ENCODE measurements at places on chromosomes 5 and 9.

DNA sequence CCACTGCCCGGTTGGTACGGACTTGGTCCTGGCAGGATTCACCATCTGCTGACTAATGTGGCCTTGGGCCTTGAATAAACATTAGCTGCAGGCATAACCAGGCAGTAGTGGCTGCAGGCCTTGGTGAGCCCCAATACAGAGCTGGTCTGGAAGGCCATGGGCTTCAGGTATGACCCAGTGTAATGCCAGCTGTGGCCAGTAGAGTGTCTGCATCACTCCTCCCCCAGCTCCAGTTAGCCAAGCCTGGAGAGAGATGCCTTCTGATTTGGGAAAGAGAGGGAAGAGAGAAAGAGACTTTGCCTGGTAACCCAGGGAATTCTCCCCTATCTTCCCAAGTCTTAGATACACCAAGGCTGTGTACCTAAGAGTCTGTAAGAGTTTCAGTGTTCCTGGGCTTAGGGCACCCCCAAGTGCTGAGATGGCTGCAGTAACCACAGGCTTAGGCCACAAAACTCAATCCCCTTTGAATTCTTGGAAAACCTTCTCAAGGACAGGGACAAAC is 5.6 kb upstream of the C5 start:
- DNase-seq, result no peak

DNA sequence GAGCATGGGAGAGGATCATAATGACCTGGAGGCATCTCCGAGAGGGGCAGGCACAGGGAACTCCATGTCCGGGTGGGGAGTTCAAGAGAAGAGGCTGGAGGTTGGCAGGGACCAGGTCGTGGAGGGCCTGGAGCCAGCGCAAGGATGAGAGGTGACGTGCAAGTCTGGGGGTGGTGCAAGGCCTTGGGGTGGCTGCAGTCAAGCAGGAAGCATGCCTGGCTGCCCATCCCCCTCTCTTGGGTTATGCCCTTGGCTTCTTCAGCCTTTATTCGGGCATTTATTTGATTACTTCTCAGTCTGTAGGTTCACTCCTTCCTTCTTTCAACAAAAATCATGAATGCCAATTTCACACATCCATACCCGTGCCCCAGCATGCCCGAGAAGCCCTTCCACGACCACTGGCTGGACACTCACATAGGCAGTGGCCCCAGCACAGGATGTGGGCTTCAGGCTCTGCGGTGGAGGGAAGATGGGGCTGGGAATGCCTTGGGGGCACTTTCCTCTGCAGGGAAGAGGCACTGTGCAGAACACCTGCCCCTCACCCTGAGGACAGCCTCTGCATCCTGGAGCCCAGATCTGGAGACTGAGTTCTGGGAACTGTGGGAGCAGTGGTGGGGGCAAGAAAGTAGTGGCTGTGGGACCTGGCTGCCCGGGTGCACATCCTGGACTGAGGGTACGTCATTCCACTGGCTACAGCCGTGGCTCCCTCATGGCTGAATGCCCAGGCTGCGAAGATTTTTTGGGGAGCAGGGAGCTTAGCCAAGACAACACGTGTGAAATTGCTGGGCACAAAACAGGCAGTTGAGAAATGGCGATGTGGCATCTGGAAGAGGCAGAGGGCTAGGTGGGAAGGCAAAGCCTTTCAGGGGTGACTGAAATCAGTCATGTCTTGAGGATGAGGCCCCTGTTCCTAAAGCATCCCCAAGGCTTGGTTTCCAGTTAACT is 38.6 kb downstream of the CRB2 start:
- DNase-seq, result no peak

DNA sequence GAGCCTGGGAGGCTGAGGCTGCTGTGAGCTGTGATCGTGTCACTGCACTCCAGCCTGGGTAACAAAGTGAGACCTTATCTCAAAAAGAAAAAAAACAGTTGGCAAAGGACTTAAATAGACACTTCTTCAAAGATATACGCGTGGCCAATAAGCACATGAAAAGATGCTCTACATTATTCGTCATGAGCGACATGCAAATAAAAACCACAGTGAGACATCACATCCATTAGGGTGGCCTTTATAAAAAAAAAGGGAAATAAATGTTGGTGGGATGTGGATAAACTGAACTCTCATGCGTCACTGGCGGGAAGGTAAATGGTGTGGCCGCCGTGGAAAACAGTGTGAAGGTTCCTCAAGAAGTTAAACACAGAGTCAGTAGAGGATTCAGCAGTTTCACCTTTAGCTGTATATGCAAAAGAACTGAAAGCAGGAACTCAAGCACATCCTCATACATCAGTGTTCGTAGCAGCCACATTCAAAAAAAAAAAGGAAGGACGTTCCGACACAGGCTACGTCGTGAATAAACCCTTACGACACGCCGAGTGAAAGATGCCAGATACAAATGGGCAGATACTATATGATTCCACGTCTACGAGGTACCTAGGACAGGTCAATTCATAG is 24.5 kb upstream of the NRARP start:
- DNase-seq, result no peak

GRCh38 chr5:100270023-100270771 is 265.0 kb upstream of the FAM174A start:
- no peak for DNase-seq

- no peak for DNase-seq
Measured at GRCh38 chr9:16484744-16485143, 385.7 kb downstream of the BNC2 start.

DNA sequence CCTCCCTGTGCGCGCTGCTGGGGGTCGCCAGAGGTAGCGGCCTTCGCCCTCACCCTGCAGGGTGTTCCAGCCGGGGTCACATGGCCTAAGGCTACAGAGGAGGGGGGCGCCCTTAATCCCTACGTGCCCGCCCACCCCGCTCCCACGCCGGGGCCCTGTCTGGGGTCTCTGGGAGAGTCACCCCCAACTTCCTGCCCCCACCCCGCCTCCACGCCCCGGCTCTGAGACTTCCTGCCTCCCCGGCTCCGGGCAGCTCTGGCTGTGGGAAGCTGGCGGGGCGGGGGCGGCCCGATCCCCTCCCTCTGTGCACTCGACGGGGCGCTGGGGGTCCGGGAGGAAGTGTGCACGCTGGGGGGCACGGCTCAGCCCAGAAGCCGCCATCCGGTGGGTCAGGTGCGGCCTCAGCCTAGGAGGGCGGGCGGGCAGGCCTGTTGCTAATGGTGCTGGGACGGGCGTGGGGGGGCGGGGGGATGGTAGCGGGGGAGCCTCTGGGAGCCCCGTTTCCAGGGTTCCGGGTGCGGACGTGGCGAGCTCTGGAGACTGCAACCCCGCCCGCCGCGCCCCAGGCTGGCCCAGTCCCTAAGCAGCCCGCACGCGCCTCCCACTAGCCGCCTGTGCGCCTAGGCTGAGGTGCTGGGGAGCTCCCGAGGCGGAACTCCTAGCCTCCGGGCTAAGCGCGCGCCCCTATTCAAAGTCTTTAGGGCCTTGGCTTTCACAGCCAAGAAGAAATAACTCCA is 61.6 kb downstream of the CXXC5 start:
- DNase-seq, result no peak

DNA sequence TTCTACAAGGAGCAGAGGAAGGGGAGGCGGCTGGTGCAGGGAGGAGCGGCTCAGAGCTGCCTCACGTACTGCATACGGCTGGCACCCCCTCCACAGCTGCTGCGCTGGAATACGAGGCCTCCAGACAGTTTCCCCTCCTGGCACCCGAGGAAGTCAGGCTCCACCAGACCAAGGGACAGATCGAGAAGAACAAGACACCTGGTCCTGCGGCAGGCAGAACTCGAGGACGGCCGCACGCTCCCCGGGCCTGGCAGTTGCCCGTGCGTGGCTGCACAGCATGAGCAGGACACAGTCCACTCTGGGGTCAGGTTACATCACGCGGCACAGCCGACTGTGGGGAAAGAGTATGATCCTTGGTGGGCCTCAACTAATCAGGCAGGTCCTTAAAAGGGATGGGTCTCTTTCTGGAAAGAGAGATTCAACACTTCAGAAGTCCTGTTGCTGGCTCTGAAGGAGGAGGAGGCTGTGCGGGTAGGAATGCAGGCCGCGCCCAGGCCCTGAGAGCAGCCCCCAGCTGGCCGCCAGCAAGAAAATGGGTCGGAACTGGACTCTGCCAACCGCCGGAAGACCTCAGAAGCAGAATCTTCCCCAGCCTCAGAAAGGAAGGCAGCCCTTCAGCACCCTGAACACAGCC is 11.6 kb downstream of the UBAC1 start:
- no peak for DNase-seq

GRCh38 chr9:95732802-95733688 is 142.4 kb upstream of the ERCC6L2 start:
- DNase-seq, result no peak

GRCh38 chr5:157352756-157353340 is 86.9 kb downstream of the CYFIP2 start:
- no peak for DNase-seq

DNA sequence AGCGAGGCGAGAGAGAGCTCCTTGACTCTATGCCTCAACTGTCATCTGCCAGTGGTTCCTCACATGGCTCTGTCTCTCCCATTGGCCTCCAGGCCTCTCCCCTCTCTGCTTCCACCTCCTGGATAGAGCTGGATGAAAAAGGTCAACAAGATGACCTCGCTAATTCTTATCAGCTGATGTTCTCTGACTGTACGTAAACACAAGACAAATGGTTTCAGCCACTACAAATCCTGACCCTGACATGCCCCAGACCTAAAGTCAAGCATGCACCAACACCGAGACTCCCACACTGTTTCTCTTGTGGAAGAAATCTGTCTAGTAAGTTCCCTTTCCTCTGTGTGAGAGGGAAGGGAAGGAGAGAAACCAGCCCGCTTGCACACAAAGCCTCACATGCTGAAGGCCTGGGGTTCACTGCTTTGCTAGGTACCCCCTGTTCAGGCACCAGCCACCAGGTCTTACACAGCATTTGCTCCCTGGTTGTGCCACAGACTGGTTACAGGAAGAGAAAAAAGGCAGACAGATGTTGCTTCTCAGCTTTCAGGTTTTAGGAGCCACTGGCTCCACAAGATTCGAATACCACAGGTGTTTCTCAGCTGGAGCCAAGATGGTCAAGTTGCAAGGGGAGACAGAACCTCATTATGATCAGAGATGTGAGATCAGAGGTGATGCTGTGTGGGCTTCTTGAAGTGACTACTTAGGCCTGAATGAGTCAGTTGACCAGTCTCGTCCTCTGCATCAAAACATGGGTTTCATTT is 592.5 kb downstream of the CCDC171 start:
- DNase-seq, result no peak

DNA sequence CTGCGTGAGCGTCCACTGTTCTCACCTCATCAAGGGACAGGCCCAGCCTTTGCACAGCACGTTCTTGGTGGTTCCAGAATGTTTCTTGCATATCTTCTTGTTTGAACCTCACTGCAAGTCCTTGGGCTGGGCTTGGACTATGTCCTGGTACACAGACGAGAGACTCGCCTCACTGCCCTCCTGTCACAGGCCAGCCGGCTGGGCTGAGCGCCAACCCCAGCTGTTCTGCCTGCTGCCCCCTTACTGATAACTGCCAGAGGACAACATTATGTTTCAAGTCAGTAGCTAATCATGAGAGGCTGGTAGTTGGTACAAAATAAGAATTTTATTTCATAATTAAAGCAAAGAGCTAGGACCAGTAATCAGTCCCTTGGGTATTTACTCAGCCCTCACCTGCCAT is 52.8 kb upstream of the LRRTM2 start:
- no peak for DNase-seq

DNA sequence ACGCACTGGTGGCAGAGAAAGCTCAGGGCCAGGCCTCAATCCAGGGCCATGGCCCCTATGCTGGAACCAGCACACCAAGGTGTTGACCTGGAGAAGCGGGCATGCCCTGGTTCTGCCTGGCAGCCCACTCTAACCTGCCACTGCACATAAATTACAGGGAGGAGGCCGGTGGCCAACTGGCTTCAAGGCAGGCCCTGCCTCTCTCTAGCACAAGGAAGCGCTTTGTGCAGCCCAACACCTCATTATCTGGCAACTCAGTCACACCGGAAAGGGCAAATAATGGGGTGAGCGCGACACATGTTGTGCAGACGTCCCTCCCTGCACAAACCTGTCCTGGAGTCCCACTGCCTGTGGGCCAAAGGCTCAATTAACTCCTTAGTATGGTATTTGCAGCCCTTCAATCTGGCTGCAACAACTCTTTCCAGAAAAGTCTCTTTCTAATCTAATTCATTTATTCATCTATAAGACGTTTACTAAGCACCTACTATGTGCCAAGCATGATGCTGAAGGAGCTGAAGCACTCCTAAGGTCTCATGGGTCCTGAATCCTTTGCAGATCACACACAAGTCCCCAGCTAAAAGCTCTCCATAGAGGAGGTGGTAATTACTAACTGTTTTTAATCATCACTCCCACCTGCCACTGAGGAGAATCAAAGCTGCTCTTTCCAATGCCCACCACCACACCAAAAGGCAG is 24.9 kb downstream of the SHB start:
- DNase-seq, result no peak

DNA sequence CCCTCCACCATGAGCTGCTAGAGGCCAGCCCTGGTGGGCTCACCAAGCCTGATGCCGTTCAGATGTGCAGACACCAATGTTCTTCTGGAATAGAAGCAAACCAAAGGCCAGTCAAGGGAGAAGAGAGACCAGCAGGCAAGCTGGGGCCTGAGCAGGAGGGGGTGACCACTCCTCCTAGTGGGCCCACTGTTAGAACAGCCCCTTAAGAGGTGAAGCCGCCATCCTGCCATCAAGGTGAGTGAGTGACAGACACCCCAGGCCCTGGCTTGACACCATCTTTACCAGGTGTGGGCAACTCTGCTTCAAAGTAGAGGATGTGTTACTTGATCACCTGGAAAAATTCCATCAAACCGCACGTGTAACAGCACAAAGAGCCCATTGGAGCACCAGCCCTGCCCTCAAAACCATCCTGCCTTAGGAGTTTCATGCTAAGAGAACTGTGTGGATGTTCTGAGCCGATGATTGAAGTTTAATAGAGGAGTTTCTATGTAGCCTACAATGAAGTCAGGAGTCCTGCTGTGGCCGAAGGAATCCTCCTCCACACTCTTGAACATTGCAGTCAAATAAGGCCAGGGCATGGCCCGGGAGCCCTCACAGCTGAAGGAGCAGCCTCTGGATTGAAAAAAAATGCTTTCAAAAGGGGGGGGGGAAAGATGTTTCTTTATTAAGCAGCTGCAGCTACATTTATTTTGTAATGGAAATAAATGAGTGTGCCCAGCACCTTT is 20.8 kb downstream of the AMBP start:
- no peak for DNase-seq

- DNase-seq, result no peak
Measured at GRCh38 chr9:121160025-121160424, 41.6 kb downstream of the RAB14 start.

GRCh38 chr5:76682387-76682786 is 33.5 kb upstream of the F2R start:
- no peak for DNase-seq

DNA sequence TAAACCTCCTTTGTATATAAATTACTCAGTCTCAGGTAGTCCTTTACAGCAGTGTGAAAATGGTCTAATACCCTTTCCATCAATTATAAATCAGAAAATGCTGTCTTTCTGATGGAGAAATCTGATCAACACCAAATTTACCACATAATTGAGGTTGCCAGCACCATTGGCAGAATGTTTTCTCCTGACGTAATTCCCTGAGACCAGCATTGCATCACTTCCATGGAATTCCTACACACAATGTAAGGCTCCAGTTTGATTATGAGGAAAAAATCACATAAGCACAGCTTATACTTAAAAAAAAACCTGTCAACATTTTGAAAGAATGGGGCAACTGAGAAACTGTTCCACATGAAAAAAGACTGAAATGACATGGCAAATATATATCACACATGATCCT is 618.7 kb upstream of the CDH6 start:
- DNase-seq, result no peak

- no peak for DNase-seq
Measured at GRCh38 chr5:57348376-57349140, 134.1 kb downstream of the ACTBL2 start.

Measured in stimulated activated CD8-positive, alpha-beta memory T cell treated with anti-CD3 and anti-CD28 coated beads, Interleukin-7, amount 100 ng/mL, for 1 hour (primary cell).